ENCODE measurements at places on chromosomes 11 and 22.

DNA sequence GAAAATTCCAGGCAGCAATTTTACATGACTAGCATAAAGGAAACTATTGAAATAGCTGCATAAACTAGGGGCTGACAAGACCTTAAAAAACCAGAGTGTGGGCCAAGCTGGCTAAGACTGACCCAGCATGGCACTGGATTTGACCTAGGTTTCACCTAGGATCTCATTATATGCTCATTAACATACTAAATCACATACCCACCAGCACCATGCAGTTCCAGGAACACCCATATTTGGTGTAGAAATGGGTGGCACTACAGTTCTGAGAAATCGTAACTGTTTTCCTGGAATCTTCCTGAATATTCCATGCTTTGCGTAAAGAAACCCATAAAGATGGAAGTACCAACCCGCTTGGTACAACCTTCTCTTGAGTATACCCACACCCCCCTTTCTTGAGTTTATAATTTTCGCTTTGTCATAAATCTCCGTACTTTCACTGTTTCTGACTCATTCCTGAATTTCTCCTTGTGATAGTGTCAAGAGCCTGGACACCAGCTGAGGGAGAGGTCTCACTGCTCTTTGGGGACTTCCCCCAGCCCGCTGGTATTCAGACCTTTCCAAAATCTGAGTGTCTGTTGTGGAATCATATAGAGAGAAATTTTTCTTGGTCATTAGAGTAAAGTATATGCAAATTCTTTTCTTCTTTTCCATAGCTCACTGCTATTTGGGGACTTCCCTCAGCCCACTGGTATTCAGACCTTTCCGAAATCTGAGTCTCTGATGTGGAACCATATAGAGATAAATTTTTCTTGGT is 55.1 kb downstream of the MTMR3 start:
- DNase-seq = no peak

- DNase-seq = no peak
These were observed 11.3 kb downstream of the C11orf21 start for GRCh38 chr11:2290351-2290841.

DNA sequence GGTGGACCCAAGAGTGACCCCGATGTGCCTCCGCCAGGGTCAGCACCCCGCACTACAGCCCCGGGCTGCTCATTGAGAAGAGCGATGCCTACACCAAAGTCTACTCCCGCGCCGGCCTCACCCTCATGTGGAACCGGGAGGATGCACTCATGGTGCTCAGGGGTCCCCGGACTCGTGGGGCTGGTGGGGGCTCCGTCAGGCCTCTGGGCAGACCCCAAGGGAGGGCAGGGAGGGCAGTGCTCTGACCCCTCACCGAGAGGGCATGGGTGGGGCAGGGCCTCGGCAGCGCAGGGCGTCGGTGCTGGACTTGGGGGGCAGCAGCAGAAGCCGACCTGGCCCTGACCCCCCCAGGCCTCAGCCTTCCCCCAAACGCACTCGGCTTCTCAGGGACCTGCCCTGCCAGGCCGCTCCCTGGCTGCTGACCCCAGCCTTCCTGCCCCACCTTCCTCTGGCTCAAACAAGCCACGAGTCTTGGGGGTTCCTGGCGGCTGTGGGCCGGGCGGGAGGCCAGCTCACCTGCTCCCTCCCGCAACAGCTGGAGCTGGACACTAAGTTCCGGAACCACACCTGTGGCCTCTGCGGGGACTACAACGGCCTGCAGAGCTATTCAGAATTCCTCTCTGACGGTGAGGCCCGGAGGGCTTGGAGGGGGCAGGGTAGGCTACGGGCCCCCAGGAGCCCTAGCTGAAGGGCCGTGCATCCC is 2.9 kb downstream of the MUC2 start:
- DNase-seq = no peak

DNA sequence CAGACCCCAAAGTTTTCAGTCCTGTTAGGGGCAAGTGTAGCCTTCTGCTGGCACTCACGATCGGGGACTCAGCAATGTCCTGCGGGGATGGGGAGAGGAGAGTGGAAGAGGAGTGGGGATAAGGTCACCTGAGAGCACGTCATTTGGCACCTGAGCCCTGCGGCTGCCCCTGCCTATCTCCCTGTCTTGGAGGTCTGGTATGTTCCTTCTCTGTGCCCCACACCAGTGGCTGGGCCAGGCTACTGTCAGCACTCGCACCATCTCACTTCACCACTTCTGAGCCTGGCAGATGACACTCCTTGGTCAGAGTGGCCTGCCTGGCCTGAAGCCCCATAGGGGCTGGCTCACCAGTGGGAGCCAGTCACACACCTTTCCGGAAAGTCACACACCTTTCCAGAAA is 20.1 kb upstream of the CHADL start:
- DNase-seq = no peak

- no peak for DNase-seq
These were observed 4.2 kb upstream of the NEAT1 start for GRCh38 chr11:65418431-65418680.

GRCh38 chr22:40323681-40324171 is 22.6 kb upstream of the ADSL start:
- peak; percentile 79 for DNase-seq

DNA sequence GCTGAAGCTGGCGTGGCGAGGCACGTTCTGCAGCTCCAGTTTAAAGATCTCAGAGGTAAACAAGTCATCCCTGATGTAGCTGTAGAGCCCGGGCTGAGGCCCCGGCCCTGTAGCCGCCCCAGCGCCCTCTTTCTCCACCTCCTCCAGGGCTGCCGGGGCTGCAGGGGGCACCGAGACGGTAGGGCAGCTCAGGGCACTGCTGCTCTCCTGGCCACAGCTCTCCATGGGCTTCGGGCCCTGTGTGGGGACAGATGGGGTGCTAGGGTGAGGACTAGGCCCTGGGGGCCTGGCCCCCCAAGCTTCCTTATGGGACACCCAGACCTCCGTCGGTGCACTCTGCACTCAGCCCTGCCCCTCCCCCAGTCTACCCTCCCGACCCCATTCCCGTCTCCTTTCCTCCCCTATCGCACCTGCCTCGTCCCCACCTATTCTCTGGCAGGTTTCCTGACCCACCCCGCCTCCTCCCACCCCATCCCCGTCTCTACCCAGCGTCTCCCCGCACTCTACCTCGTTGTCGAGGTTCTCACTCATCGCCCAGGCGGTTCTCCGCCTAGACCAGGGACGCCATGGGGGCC is 559 bp downstream of the RANBP1 start:
- no peak for DNase-seq

DNA sequence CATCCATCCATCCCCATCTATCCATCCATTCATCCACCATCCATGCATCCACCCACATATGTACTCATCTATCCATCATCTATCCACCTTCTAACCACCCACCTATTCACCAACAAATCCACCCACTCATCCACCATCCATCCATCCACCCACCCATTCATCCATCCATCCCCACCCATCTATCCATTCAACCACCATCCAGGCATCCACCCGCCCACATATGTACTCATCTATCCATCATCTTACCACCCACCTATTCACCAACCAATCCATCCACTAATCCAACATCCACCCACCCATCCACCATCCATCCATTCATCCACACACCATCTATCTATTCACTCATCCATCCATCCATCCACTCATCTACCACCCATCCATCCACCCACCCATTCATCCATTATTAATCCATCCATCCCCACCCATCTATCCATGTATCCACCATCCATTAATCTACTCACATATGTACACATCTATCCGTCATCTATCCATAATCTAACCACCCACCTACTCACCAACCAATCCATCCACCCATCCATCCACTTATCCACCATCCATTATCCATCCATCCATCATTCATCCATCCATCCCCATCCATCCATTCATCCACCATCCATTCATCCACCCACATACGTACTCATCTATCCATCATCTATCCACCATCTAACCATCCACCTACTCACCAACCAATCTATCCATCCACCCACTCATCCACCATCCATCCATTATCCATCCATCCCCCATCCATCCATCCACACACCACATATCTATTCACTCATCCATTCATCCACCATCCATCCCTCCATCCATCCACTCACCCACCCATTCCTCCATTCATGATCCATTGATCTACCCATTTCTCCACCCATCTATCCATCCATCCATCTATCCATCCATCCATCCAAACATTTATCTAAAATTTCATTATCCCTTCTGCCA is 940.0 kb downstream of the BRD1 start:
- no peak for DNase-seq

Measured in CD4-positive, alpha-beta T cell treated with Interleukin-2 at 100 ng/mL for 4 hours (primary cell).